ENCODE measurements at places on chromosomes 2 and 18.

- no peak for DNase-seq
Observed at GRCh38 chr18:13494871-13495445, 231.4 kb downstream of the FAM210A start.

GRCh38 chr2:67159929-67160328, 237.2 kb upstream of the ETAA1 start:
- no peak for DNase-seq

GRCh38 chr2:206275312-206276055, 1.0 kb downstream of the ZDBF2 start:
- DNase-seq, result peak; percentile 40

- no peak for DNase-seq
Observed at GRCh38 chr2:143246815-143247744, 117.9 kb downstream of the ARHGAP15 start.

- no peak for DNase-seq
Observed at GRCh38 chr2:2828774-2829368, 497.8 kb upstream of the MYT1L start.

GRCh38 chr2:230156782-230157699, 62.7 kb downstream of the SP110 start:
- no peak for DNase-seq

GRCh38 chr2:202704248-202704647, 69.5 kb downstream of the FAM117B start:
- no peak for DNase-seq

DNA sequence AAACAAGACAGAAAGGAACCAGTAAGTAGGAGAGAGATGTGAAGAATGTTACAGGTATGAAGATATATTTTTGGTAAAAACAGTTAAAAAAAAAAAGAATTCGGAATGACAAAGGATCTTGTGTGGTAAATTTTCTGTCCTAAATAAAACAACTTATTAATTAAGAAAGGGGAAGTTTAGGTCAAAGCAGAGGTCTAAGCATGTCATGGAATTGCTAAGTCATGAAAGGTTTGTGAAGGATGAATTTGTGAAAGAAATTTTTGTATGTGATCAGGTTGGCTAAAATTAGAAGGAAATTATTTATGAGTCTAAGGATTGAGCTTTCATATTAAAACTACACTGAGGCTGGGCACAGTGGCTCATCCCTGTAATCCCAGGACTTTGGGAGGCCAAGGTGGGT, 11.1 kb upstream of the ALPG start:
- peak; percentile 21 for DNase-seq

All from KBM-7 (cell line).